ENCODE measurements at places on chromosomes 3 and 15.

DNA sequence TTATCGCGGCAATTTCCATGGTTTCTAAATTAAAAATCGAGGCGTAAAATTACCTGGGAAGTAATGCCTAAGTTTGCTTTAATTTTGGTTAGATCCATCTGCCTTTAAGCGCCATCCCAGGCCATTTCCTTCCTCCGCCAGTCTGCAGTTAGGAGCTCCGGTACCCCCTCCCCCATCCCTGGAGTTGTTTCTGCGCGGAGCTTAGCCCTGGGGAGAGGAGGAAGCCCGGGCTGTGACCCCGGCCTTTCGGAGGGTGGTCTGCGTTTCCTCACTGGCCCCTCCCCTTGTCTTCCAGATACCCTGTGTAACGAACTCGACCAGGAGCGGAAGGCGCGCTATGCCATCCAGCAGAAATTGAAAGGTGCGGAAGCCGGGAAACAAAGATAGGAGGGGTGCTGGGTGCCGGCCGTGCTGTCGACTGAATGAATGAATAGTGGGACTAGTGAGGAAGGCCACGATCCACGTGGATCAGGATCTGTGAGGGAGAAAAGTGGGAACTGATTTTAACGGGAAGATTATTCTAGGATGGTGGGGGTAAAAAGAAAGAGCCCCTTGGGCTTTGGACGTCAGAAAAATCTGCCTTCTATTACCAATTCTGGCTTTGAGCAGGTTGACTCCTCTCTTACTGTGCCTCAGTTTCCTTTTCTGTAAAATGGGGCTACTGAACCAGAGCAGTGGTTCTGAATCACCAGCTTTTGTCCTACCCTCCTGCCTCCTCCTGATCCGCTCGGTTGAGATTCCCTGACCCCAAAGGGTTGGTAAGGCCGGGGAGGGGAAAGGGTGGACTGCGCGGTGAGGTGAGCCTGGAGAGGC lies 6.7 kb downstream of the RNU6-1 start:
- DNase-seq = no peak

GRCh38 chr3:178845420-178846118 lies 226.0 kb downstream of the ZMAT3 start:
- DNase-seq = no peak

- DNase-seq = no peak
Measured at GRCh38 chr3:78455712-78456433, 1311.9 kb downstream of the ROBO1 start.

DNA sequence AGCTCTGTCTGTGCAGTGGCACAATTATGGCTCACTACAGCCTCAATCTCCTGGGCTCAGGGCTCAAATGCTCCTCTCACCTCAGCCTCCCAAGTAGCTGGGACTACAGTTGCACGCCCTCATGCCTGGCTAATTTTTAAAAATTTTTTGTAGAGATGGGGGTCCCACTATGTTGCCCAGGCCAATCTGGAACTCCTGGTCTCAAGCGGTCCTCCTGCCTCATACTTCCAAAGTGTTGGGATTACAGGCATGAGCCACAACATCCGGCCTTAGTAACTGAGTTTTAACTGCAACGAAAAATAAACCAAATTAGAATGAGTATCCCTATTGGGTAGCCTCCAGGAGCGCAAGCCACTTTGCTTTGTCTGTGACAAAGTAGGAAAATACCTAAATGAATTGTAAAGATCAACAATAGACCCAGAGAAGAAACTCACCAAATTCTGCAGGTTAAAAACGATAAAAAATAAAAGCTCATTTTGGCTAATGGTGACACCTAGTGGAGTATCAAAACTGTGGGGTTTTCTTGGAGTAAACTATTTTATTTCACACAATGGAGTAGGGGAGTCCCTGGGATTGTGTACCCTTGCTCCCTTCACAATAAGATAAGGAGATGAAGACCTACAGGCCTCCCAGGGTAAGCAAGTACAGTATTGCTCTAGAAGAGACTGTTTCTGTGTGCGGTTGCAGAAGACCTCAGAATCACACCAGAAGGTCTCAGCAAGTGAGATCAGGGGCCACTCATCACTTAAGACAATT lies 21.0 kb upstream of the CA12 start:
- peak; percentile 52 for DNase-seq

DNA sequence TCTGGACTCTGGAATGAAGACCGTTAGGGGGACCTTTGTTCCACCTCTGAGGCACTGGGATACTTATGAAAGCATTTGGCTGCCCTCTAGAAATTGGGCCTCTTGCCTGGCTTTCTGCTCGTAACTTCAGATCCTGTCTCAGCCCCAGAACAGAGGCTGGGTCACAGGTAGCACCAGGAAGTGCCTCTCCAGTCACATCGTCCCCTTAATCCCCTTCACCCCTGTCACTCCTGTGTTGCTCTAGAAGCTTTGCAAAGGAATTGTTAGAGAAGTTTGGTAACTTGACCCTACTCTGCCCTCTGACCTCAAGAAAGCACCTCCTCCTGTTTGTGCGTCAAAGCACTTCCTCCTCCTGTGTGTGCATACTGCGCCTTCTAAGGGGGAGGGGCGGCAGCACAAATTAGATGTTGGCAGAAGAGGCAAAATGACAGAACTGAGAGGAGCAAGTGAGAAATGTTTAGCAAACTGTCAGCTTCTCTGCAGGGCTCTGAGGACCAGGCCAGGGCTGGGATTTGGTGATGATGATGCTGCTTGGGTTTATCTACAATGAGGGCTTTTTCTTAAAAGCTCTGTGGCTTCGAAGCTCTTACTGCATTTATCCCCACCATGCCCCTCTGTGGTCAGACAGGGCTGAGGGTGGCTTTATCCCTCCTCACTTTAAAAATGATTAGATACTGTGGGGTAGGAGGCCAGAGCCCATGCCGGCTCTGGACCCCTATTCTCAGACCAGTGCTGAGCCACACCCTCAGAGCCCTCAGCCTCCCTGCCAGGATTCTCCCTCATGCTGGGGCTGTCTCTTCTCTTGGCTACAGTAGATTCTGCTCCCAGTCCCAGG lies 76.2 kb downstream of the LARS2 start:
- no peak for DNase-seq

DNA sequence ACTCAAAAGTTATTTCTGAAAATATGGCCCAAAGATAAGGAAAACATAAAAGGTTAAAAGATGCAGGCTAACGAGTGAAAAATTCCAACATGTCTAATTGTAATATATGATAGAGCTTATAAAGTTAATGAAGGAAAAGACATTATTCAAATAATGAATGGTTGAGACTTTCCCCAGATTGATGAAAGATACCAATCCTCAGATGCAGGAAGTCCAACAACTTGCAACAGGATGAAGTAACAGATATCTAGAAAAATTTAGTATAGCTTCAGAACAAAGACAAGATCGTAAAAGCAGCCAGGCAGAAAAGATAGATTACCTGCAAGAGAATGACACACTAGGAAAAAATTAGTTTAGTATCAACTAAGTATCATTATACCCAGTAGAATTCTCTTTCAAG lies 546.4 kb upstream of the PPP2R3A start:
- DNase-seq = no peak

DNA sequence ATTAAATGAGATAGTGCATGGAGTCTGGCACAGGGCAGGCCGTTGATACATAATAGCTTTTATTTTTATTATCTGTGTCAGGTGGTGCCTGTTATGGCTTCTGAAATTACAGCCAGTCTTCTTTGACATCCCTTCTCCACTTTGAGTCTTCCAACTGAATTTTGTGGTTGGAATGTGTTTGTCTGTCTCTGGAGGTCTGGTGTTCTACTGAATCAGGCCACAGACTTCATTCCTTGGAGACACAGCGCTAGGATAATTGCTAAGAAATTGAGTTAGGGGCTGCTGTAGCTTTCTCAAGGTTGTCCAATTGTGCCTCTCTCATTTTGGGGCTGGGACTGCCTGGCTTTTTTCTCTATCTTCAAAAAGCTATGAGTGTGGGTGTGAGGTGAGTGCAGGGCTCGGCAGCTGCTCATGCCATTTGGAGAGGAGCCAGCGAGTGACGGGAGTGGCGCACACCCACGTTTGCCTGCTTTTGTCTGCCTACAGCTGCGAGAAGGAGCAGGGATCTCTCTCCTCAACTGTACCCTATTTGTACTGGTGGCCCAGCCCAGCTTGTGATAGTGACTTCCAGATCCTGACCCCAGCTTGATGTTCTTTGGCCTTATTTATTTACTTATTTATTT lies 49.8 kb upstream of the SYN2 start:
- DNase-seq = no peak

- DNase-seq = no peak
Measured at GRCh38 chr15:70870051-70870450, 16.1 kb upstream of the LARP6 start.

DNA sequence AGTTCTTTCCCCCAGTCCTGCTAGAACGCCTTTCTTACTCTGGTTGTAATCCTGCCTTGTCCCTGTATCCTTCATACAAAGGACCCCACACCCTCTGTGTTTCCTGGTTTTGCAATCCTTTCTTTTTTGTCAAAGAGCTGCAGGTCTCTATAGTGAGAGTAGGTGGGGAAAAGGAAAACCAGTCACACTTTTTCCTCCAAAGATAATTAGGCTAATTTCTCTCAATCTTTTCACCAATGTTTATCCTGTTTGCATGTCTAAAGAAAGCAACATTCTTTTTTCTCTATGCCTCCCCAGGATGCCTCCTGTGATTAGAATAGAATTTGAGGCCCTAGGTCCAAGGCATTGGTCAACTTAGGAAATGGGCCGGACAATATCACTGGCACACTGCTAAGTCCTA lies 25.4 kb downstream of the SEMA6D start:
- DNase-seq = no peak

DNA sequence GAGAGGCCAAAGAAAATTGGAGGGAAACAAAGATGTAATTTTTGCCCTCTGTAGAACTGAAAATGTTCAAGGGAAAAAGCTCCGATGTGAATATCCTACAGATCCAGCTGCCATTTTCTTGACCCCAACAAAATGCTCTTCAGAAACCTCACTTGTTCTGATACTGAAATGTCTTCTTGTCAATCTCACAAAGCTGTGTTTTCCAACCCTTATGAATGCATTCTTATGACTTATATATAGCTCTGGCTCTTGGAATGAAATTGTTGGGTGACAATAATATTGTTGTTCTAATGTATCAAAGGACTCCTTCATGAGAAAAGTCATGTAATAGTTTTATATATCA lies 157.1 kb upstream of the TGFBR2 start:
- DNase-seq = no peak

- no peak for DNase-seq
Measured at GRCh38 chr15:93076875-93077274, 12.1 kb downstream of the RGMA start.

GRCh38 chr3:139131951-139132350 lies 87.3 kb upstream of the PRR23C start:
- DNase-seq = no peak

- DNase-seq = no peak
Measured at GRCh38 chr3:24810881-24811280, 316.2 kb upstream of the THRB start.

- peak; percentile 46 for DNase-seq
Measured at GRCh38 chr3:41881233-41881821, 80.6 kb downstream of the ULK4 start.

- DNase-seq = no peak
Measured at GRCh38 chr3:183494341-183494740, 61.2 kb downstream of the KLHL6 start.

- no peak for DNase-seq
Measured at GRCh38 chr3:46916278-46916677, 38.8 kb downstream of the PTH1R start.

GRCh38 chr15:64233299-64233698 lies 70.5 kb upstream of the PPIB start:
- no peak for DNase-seq

DNA sequence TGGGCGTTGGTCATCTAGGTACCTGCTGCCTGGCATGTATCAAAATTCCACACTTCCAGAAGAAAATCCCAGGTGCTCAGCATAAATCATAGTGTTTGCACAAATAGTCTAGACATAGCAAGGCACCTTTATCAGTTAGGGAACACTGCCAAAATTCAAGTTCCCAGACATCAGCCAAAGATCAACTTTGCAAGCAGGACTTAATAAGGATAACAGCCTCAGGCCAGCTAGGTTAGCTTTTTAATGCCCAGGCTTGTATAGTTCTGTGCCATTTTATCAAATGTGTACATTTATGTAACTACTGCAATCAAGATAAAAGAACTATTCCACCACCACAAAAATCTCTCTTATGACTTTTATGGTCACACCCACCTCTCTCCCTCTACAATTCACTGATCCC lies 30.7 kb downstream of the DZIP3 start:
- no peak for DNase-seq

DNA sequence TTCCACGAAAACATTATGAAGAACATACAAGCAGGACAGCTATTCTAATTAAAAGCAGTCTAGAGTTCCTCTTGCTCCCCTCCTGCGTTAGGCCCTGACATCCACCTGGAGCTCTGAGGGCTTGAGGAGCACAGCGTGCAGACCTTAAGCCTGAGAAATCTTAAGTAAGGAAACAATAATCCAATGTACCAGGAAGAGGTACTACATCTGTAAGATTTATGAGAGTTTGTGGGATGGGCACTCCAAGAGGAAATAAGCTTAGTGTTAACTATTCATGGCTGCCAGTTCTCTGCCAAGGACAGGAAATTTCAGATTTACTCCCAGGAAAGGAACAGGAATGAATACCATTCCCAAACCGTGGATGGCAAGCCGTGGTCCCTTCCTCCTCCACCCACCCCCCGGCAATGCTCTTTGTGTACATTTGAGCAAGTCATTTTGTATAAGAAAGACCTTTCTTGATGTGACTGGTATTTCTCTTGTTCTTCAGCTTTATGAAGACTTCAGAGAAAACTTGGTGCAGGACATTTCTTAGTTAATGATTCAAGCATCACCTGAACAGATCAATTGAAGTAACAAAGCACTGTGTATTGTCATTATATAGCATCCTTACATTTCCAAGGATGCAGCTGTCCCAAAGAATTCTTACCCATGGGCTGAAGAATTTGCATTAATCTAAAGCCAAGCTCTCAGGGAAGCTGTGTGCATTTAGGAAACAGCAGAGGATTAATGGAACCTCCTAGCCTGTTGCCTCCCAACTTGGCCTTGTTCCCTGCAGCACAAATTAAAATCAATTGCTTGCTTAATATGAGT lies 28.8 kb upstream of the VILL start:
- no peak for DNase-seq

- no peak for DNase-seq
Measured at GRCh38 chr3:61936344-61936937, 375.1 kb downstream of the PTPRG start.

DNA sequence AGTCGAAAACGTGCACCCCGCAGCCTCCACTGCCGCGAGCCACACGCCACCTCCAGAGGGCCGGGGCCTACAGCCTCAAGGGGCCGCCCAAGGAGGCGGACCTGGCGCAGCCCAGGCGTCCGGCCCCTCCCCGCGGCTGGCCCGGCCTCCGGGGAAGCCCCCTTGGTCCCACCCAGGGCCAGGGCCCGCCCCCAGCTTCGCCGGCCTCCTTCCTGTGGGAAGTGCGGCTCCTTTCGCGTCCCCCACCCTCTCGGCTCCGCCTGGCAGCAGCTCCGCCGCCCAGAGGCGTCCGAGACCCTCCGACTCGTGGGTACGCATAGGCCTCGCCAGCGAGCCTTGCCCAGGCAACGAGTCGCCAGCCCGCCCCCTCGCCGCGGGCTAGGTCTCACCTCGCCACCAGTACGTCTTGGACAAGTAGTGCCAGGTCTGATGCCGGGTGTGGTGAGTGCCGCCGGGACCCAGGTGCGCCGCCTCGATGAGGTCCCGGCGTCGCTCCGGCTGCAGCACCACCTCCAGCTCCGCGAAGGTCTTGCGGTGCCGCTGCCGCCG lies 642 bp downstream of the ZBTB11 start:
- DNase-seq = peak; percentile 96

- DNase-seq = no peak
Measured at GRCh38 chr15:79193549-79193948, 89.0 kb upstream of the ANKRD34C start.

GRCh38 chr3:188455748-188456147 lies 301.8 kb downstream of the LPP start:
- DNase-seq = no peak

- DNase-seq = no peak
Measured at GRCh38 chr15:37101980-37102304, 1.6 kb upstream of the MEIS2 start.
